Activated T-cell treated with anti-CD3 and anti-CD28 coated beads, Interleukin-2, amount 50 U/mL, for 72 hours (primary cell): ENCODE measurements at places on chromosomes 4 and X. TPM values are rescaled to one million over a fixed set of nuclear protein-coding genes. Genes with fewer than 3 reads are reported as not detected.

- H3K27ac ChIP-seq, result no peak overlapping the region
- DNase-seq, result no peak
- peaks cover 4% of the 10 kb centered on the region for H3K36me3 ChIP-seq
- peaks cover 24% of the 10 kb centered on the region for H3K4me1 ChIP-seq
- no peak overlapping the region for H3K4me3 ChIP-seq
Measured at GRCh38 chr4:11475871-11476270, 47.2 kb upstream of the HS3ST1 start.

GRCh38 chrX:149152941-149153340 is 352.2 kb downstream of the IDS start:
- peaks cover 2% of the 10 kb centered on the region for H3K27me3 ChIP-seq
- no peak overlapping the region for H3K27ac ChIP-seq
- no peaks in the 10 kb centered on the region for H3K36me3 ChIP-seq
- H3K4me3 ChIP-seq, result no peak overlapping the region
- DNase-seq, result no peak
- H3K4me1 ChIP-seq, result no peaks in the 10 kb centered on the region

DNA sequence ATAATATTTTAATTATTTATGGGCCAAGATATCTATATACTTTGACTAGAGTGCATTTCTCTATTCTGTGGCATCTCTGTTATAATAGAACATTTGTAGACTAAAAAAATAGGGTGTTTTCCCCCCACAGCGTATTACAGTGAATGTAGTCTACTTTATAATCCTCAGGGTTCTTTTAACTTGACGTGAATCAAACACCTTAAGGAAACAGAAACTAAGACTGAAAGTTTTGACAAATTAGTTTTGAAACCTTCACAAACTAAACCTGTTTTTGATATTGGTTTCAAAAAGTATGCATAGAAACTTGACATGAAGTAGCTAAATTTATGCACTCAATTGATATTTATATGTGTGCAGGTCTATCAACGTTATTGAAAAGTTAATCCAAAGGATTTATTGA is 1963.1 kb upstream of the TENM3 start:
- no peaks in the 10 kb centered on the region for H3K27me3 ChIP-seq
- H3K4me1 ChIP-seq, result no peaks in the 10 kb centered on the region
- no peak overlapping the region for H3K27ac ChIP-seq

GRCh38 chr4:60042941-60043340 is 1157.2 kb upstream of the ADGRL3 start:
- no peak overlapping the region for H3K4me3 ChIP-seq
- H3K36me3 ChIP-seq, result no peaks in the 10 kb centered on the region
- H3K27me3 ChIP-seq, result no peaks in the 10 kb centered on the region

DNA sequence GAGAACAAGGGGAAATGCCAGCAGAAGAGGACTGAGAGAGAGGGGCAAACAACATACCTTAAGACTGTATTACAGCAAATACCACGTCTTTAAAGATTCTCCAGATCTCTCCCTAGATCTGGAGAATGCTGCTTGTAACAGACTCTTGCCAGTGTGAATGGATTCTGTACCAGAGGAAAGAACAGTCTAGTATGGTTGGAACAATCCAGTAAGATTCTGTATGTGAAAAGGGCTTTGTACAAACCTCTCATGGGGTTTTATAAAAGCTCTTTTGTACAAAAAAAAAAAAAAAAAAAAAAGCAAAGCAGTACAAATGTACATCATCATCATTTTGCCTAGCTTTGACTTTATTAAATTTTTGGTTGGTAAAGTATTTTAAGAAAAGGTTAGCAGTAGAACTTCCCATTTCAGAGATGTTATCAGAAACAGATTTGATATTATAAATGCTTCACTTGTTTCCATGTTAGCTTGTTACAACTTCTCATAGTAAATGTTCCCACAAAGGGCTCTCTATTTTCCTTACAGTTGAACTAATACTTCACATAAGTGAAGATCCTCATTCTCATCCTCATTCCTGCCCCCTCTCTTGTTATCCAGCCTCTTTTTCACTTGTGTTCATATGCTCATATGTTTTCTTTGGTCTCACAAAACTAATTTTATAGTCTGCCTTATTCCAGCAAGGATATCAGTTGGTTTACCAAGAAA is 144.2 kb downstream of the EDA start:
- no peaks in the 10 kb centered on the region for H3K36me3 ChIP-seq
- H3K27ac ChIP-seq, result no peak overlapping the region
- H3K4me3 ChIP-seq, result no peak overlapping the region
- H3K4me1 ChIP-seq, result no peaks in the 10 kb centered on the region

DNA sequence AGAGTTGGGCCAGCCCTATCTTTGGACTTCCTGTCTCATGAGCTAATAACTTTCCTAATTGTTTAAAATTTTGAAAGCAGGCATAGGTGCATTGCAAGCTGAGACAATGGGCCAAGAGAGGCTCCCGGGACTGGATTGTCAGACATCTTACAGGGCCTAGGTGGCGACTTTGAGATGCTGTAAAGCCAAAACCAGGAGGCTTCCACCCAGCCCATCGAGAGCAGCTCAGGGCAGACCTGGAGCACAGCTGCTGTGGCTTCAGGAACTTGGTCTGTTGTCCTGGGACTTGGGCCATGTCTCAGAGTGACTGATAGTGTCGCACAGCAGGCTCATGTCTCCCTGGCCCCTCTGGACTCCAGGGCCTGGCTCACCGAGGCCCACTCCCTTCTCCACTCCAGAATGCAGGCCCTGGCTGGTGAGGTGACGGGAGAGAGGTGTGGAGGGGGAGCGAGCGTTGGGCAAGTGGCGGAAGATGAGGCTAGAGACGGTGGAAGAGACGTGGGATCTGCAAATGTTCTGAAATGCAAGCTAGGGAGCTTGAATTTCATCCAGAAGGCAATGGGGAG is 24.1 kb upstream of the MTM1 start:
- H3K27ac ChIP-seq, result no peak overlapping the region
- H3K4me3 ChIP-seq, result no peak overlapping the region
- no peaks in the 10 kb centered on the region for H3K36me3 ChIP-seq
- no peak for DNase-seq
- H3K27me3 ChIP-seq, result peaks cover 7% of the 10 kb centered on the region

RHOXF2B gene
- total RNA-seq, result not detected

DNA sequence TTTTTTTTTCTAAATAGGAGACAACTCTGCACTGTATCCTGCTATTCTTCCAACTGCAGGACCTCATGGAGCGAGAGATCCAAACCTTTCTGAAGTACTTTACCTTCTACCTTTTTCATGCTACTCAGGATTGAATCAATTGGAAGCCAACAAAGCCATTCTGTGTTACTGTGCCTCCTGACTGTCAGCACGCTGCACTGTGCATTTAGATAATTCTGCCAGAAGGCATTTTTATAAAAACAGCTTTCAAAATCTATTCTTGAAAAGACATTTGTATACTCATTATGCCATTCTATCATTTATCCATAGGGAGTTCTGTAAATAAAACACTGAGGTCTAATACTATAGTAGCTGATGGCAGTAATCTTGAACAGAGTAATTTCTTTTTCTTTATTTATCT is 142.8 kb downstream of the SLIT2 start:
- no peak overlapping the region for H3K27ac ChIP-seq
- H3K27me3 ChIP-seq, result peaks cover 4% of the 10 kb centered on the region
- H3K4me1 ChIP-seq, result no peaks in the 10 kb centered on the region
- DNase-seq, result no peak

GRCh38 chr4:83974111-83974780 is 438.3 kb downstream of the GPAT3 start:
- H3K4me1 ChIP-seq, result no peaks in the 10 kb centered on the region
- no peak overlapping the region for H3K27ac ChIP-seq
- H3K4me3 ChIP-seq, result no peak overlapping the region
- no peaks in the 10 kb centered on the region for H3K36me3 ChIP-seq
- no peaks in the 10 kb centered on the region for H3K27me3 ChIP-seq

DNA sequence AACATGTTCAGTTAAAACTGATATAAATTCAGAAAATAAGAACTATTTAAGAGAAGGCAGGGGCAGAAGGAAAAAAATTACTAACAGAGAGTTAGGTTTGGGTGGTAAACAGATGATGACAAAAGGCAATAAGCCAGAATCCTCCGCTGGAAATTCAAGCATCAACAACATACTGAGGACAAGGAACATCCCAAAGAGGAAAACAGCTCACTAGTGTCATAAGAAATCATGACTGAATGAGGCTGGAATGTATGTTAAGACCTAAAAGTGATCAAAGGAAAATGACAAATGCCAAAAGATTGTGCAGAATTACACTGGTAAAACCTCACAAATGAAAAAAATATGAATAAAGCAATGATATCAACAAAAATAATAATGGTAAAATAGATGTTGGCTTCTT is 88.4 kb downstream of the WDFY3 start:
- no peak for DNase-seq
- no peaks in the 10 kb centered on the region for H3K36me3 ChIP-seq
- H3K27me3 ChIP-seq, result no peaks in the 10 kb centered on the region
- H3K4me3 ChIP-seq, result no peak overlapping the region
- no peaks in the 10 kb centered on the region for H3K4me1 ChIP-seq
- H3K27ac ChIP-seq, result no peak overlapping the region

DNA sequence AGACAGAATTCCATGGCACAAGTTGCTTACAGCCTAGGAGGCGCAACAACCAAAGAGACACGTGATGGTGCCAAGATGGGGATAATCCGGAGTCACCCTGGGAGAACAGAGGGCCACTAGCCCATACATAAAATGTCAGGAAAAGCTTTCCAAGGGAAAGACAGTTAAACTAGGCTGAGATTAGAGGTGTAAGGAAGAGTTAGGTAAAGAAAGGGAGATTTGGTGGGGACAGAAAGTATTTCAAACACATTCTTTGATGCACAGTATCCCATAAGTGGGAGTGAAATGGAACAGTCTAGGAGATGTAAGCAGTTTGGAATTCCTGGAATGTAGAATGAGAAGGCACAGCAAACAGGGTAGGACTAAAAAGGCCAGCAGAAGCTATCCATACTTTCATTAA is 860.9 kb upstream of the LCORL start:
- no peak overlapping the region for H3K4me3 ChIP-seq
- no peak overlapping the region for H3K27ac ChIP-seq
- no peaks in the 10 kb centered on the region for H3K4me1 ChIP-seq
- DNase-seq, result no peak
- no peaks in the 10 kb centered on the region for H3K36me3 ChIP-seq
- H3K27me3 ChIP-seq, result no peaks in the 10 kb centered on the region

DNA sequence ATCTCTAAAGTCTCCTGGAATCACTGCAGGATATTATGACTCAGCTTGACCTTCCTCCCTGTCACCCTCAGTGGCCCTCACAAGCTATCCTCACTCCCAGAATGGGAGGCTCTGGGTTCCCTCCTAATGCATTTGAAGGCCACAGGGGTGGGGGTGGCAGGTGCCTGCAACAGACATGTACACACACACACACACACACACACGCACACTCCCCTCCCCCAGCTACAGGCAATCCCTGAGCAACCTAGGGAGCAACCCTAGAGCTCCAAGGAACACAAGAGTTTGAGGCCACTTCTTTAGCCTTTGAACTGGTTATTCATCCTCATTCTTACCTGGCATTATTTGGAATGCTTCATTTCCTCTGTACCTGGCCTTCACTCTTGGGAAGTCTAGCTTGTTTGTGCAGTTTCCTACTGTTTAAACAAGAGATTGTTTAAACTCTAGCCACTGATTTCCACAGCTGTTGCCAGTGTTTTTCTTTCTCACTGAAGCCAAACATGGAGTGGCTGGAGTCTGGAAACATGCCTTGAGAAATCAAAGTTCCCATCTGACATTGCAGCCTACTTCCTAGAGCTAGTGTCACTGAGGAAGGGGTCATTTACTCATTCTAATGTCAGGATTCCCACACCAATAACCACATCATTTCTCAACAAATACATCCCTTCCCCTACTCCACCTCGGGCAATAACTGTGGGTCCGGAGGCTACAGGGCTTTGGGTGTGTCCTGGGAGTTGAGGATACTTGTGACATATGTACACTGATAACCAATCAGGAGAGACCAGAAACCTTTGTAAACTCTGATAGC is 37.7 kb downstream of the MAOA start:
- no peak for DNase-seq
- no peak overlapping the region for H3K4me3 ChIP-seq
- H3K27me3 ChIP-seq, result peaks cover 35% of the 10 kb centered on the region
- no peak overlapping the region for H3K27ac ChIP-seq
- H3K4me1 ChIP-seq, result no peaks in the 10 kb centered on the region

MAGEC3 gene
- not detected for total RNA-seq

DNA sequence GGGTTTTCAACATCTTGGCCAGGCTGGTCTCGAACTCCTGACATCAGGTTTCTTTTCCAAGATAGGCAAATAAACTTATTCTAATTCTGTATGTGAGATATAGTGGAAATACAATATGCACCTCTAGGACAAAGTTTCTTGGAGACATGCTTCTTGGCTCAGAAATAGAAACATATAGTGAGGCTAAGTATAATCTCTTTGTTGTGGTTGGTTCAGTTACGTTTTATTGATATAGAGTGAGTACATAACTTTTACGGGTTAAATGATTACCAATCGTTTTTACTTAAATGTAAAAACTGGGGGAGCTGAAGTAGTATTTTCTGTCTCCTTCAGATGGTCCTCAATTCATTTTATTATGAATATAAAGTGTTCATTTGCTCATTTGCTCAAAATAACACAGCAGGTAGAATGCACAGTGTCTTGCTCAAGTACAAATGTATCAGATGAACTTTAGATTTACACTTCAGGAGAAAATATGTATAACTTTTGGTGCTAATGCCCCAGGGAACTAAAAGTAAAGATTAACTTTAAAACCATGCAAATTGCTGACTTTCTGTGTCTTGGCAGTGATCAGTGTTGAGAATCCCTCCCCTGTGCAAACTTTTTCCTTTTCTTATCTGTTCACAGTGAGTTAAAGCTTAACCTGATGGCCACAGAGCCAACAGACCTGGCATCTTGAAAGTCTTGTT is 77.6 kb downstream of the AFF1 start:
- no peak for DNase-seq
- no peak overlapping the region for H3K27ac ChIP-seq

DNA sequence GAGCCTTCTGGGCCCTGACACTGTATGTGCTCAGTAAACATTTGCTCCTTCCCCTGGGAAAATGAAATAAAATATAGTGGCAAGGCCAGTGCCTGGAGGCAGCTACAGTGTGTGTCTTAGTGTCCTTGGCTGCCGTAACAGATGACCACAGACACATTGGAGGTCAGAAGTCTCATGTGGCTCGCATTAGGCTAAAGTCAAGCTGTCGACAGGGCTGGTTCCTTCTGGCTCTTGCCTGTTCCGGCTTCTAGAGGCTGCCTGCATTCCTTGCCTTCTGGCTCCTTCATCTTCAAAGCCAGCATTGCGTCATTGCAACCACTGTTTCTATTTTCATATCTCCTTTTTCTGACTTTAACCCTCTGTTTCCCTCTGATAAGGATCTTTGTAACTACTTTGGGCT is 83.6 kb upstream of the STX18 start:
- H3K4me1 ChIP-seq, result peaks cover 12% of the 10 kb centered on the region
- no peak overlapping the region for H3K27ac ChIP-seq
- no peak for DNase-seq
- no peaks in the 10 kb centered on the region for H3K27me3 ChIP-seq

MAP3K15 gene
- 0.70 TPM for total RNA-seq

GRCh38 chr4:128653527-128654444 is 155.7 kb upstream of the JADE1 start:
- H3K4me3 ChIP-seq, result no peak overlapping the region
- no peak for DNase-seq
- no peaks in the 10 kb centered on the region for H3K4me1 ChIP-seq
- H3K27me3 ChIP-seq, result no peaks in the 10 kb centered on the region
- no peak overlapping the region for H3K27ac ChIP-seq
- no peaks in the 10 kb centered on the region for H3K36me3 ChIP-seq

MAGEH1 gene
- total RNA-seq, result 18.9 TPM
